HCEC 1CT (cell line): ENCODE measurements at places on chromosomes 3 and 15.

DNA sequence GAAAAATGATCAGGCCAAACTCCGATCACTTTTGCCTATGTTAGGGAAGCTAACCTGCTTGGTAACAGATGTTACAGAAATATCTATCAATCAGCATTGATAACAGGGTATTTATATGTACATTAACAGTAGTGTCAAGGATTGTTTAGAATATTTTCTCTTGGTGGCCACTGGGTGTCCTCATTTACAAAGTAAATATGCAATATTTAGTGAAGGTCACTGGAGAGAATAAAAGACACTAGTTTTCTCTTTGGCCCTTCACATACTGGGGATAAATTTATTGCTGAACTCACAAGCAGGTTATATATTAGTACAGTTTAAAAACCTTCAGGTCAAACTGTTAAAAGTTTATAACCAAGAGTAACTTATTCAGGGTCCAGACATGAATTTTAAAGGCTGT is 69.0 kb downstream of the TIGIT start:
- peak; percentile 51 for DNase-seq

- DNase-seq = no peak
These were observed 163.2 kb upstream of the P2RY1 start for GRCh38 chr3:152671446-152672319.

DNA sequence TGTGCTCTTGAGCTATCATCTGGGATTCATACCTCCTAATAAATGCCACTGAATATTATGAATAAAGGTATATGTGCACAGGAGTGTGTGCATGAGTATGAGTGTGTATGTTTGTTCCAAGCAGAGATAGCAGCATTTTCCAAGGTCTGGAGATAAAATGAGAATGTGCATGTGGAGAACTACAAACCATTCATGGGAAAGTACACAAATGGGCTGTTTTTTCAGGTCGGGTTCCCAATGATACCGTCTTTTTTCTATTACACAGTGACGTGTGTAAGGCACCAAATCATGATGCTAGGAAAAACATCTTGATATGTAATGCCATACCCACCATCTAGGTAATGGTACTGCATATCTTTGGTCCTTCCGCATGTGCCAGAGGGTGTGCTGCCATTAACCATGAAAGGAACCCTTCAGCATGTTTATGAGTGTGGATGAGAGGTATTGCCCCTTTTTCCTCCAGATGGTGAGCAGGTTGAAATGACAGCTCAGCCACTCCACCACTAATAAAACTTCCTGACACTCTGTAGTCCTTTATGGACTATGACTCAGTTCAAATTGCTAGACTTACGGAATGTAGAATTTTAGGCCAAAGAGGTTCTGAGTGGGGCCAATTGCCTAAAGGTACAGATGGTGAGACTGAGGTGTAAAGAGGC is 36.4 kb upstream of the COPB2 start:
- DNase-seq = no peak

DNA sequence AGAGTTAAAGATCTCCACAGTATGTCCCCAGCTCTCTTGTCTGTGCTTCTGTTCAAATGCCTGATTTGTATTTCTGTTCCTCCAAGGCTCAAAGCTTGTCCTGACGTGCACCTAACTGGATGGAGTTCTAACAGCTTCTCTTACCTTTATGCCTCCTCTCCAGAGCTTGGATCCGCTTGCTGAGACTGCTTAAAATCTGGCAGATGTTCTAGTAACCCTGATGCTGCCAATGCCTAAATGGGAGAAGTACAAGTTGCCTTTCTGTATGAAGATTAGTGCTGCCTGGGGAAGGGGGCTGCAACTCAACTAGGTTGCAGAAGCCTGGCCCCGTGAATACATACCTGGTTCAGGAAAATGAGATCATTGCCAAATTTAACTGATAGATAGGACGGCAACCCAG is 354.5 kb upstream of the KCNMB2 start:
- no peak for DNase-seq

DNA sequence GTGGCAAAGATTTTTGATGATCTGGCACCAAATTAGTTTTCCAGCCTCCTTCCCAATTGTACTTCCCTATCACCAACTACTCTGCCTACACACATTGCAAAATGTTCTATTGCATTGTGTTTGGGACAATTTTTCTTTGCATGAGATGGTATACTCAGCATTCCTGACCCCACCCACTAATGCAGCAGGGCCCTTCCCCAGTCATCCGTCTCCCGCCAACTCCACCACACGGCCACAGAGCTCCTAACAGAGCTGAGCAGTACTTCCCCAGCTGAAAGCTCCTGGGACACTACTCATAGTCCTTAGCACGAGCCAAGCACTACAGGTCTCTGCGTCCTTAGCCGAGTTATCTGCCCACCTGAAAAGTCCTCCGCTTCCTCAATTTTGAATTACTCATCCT is 34.2 kb downstream of the TXNRD3 start:
- no peak for DNase-seq

- no peak for DNase-seq
These were observed 133.4 kb downstream of the TPRA1 start for GRCh38 chr3:127457094-127457475.

DNA sequence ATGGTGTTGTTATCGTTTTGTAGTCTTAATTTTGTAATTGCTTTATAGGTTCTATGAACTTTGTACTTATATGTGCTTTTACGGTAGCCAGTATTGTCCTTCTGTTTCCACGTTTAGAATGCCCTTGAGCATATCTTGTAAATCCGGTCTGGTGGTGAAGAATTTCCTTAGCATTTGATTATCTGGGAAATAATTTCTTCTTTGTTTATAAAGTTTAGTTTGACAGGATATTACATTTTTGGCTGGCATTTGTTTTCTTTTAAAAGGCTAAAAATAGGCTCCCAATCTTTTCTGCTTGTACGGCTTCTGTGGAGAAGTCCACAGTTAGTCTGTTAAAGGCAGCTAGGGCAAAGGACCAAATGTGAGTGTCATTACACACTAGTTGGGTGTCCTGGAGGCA is 36.7 kb downstream of the SPESP1 start:
- DNase-seq = no peak

GRCh38 chr3:43349716-43350115 is 63.4 kb downstream of the SNRK start:
- DNase-seq = no peak

DNA sequence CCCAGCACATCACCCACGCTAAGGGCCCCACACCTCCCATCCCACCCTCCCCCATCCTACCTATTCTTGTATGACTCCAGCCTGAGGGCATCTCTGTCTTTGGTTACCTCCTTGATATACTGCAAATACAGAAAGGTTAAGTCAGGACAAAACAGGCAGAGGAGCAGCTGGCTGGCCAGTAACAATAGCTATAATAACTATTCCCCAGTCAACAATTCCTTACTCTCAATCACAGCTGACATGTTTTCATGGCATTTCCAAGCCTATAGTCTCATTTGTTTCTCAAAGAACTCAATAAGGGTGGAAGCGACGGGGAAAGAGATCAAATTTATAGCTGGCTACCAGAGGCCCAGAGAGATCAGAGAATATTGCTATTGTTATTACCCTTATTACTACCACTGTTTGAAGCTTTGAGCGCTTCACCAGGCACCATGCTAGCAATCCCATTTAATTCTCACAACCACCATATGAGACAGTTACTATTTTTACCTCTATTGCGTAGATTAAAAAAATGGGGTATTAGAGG is 93.0 kb upstream of the C2CD4B start:
- no peak for DNase-seq

DNA sequence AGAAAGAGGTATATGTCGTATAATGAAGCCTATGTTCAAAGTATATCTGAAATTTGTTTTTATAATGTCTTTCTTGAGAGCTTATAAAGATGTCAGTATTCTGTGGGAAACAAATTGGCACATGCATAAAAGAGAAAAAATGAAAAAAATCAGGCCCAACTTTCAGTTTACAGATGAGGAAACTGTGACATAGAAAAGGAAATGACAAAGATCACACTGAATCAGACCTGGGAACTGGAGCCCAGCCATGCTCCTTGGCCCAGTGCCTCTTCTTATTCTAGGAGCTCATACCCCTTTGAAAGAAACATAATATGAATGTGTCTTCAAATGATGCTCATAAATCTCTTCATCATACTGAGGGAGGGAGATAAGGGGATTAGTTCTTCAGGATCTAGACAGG is 48.4 kb downstream of the TMEM44 start:
- DNase-seq = peak; percentile 45

GRCh38 chr3:148825476-148825875 is 2.1 kb upstream of the CPB1 start:
- DNase-seq = no peak

DNA sequence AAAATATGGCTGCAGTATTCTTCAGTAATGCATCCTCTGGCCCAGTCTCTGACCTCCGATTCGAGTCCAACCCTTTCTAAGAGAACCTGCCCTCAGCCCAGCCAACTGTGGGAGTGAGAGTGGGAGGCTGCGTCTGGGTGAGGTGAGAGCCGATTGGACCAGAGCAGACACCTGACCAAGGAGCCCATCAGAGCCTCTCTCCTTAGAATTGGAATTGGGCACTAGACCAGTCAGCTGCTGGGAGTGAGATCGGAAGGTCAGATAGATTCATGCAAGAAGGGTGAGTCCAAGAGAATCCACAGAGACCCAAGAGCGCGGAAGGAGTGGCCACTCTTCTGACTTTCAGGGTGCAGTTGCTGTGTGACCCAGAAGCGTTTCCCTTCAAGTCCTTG is 10.2 kb downstream of the RASL12 start:
- DNase-seq = no peak

- DNase-seq = peak; percentile 46
These were observed 252.1 kb upstream of the TMCO5A start for GRCh38 chr15:37682304-37682703.

- peak; percentile 34 for DNase-seq
These were observed 5.9 kb downstream of the RNU6-1 start for GRCh38 chr15:67833710-67834511.

- DNase-seq = no peak
These were observed 781 bp upstream of the CYP1A1 start for GRCh38 chr15:74725845-74726773.

DNA sequence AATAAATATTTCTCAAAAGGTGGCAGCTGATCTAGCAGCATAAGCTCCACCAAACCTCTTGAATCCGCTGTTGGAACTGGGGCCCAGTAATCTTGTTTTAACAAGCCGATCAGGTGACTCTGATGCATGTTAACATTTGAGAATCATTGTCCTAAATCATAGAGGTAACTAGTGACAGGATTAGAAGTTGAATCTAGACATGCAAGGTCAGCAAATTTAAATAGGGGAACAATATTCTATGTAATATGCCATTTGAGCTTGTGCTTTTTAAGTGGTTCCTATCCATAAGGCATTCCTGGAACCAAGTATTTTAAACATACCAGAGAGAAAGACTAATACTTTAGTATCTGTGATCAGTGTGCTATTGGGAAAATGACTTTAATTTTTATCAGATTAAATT is 412.8 kb downstream of the PYDC2 start:
- no peak for DNase-seq

DNA sequence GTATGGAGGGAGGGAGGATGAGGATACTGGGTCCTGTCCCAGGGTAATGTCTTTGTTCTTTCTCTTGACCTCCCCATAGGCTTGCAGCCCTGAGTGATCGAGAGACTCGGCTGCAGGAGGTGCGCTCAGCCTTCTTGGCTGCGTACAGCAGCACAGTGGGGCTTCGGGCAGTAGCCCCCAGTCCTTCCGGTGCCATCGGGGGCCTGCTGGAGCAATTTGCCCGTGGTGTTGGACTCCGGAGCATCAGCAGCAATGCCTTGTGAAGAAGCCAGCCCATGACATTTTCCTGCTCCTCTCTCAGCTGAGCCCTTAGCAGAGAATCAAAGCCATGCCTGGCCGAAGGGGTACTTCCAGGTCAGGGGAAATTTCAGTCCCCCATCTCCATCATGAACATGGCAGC is 1.9 kb upstream of the CPNE9 start:
- no peak for DNase-seq

DNA sequence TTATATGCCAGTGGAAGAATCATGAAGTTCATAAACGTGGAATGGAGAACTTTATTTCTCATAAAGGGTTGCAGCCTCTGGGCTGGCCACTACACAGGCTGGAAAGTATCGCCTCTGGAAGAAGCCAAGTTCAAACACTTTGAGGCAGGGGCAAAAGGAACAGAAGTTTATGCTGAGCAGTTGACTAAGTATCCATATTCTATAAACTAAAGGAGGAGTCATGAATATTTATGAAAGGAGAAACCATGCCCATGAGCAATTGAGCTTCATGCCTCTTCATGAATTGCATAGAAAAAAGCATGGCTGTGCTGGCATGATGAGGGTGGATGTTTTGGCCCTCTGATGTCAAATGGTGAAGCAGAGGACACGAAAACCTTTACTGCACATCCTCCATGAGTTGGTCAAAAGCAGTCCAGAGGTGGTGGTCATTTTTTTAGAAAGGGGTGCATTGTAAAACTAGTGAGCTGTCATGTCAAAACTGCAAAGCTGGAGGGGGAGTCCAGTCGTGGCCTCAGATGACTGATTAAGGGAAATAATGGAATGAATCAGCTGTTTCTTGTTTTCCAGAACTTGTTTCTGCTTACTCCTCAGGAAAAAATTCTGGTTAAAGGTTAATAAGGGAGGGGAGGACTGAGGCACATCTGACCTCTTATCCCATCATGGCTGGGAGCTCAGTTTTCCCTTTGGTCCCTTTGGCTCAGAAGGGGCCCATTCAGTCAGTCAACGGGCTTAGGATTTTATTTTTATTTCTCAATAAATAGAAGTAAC is 276.7 kb downstream of the CHL1 start:
- no peak for DNase-seq

GRCh38 chr3:108239082-108239481 is 16.9 kb upstream of the IFT57 start:
- DNase-seq = no peak

- DNase-seq = no peak
These were observed 85.1 kb downstream of the MTHFS start for GRCh38 chr15:79811406-79812405.

DNA sequence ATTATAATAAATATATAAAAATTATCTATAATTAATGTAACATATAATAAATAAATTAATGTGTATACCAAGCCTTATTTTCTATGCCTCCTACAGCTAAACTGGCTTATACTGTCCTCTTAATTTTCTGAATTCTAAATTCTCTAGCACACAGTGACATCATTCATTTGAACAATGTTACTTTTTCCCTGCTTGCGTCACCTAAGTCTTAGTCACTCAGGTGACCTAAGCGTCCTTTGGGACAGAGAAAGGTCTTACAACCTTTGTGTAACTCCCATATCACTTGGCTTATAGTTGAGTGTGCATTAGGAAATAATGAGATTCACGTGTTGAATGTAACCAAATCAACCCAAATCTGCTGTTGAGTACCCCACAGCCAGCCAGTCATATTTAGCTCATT is 48.5 kb upstream of the KCNMB2 start:
- no peak for DNase-seq

GRCh38 chr3:78799681-78800080 is 968.1 kb downstream of the ROBO1 start:
- DNase-seq = no peak

DNA sequence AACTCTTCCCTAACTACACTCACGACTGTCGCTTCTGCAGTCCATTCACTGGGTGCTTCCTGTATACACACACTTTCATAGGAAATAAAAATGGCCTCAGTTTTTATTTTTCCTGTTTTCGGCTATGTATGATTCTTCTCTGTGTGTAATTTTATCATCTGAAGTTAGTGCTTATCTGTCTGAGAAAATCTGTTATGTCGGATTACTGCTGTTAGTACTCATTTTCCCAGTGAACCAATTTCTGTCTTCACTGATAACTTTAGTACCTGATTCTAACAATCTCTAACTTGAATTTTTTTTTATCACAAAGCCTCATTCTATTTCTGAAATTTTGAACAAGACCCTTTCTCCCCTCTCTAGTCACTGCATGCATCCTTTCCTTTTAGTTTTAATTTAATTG is 20.9 kb downstream of the RAB5A start:
- DNase-seq = no peak

- no peak for DNase-seq
These were observed 68.0 kb downstream of the ABHD5 start for GRCh38 chr3:43758592-43759225.
